ENCODE measurements at places on chromosomes 12 and 14.

GRCh38 chr14:71267007-71267513 lies 359.8 kb downstream of the PCNX1 start:
- no peak for DNase-seq

- DNase-seq, result no peak
Observed at GRCh38 chr14:85948153-85948552, 418.2 kb downstream of the FLRT2 start.

- DNase-seq, result no peak
Observed at GRCh38 chr12:42742716-42743115, 153.2 kb upstream of the PRICKLE1 start.

- peak; percentile 28 for DNase-seq
Observed at GRCh38 chr12:26334621-26335124, 139.3 kb downstream of the SSPN start.

DNA sequence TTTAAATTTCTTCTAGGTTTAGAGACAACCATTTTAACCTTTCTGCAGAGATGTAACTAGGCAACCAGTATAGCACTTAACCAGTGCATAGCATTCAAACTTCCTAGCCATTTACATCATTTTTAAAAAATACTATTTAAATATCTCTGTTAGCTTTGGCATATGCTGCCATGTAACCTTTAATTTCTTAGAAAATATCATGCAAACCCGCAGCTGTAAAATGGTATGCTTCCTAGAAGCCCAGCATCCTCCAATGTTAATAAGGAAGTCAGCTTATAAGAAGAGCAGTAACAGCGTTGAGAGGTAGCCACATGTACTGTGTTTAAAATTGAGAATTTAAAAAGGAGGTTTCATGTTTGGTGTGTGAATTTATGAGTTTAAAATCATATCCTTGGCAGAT lies 22.8 kb downstream of the GNG2 start:
- no peak for DNase-seq

DNA sequence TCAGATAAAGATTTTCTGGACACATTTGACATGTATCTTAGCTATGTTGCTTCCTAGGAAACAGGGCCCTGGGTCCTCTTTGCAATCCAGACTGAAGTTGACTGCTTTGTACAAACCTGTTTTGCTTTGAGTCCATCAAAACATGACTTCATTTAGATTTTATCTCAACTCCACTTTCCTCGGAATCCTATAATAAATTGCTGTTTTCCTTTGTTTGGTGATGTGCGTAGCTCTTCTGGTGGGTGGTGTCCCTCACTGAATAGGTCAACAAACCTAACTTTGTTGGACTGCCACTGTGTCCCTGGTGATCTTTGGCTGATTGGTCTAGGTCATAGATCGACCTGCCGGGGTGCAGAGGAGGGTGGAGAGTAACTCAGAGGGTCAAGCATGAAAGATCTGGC lies 735 bp upstream of the P2RX7 start:
- DNase-seq, result no peak

GRCh38 chr14:58825606-58826005 lies 187.8 kb downstream of the DACT1 start:
- DNase-seq, result no peak

- no peak for DNase-seq
Observed at GRCh38 chr12:66074561-66074960, 56.0 kb downstream of the LLPH start.

GRCh38 chr14:65373016-65373670 lies 39.4 kb upstream of the FUT8 start:
- DNase-seq, result no peak

GRCh38 chr14:71478542-71478941 lies 453.7 kb upstream of the RGS6 start:
- peak; percentile 14 for DNase-seq

DNA sequence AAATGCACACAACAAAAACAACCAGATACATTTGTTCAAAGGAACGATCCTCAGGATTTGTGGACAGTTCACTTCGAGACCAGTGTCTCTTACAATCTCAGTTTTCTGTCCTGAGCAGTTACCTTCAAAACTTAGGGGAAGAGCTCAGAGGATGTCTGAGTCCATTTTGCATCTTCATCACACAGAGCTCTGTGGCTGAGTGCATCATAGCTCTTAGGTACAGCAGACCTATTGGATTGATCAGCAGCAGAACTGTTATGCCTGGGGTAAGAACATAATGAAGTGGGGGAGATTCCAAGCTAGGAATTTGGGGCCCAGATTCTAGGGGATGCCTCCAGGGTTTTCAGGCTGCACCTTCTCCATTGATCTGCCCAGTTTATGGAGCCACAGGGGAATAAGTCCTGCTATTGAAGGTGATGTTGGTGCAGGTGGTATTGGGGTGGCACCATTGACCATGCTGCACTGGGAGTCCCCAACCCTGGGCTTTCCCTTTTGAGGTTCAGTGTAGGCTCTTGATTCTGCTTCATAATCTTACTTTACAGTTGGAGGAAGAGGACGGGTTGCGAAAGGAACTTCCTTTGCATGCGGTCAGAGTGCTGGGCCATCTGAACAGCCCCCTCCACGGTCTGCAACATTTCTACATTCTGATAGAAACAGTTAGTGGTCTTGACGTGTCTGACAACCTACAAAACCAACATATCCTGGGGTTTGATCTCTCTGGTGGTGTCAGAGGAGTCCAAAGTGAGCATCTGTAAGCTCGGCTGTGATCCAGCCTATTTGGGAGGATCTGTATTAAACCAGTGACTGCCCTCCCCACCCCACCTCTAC lies 112.8 kb downstream of the CHST11 start:
- peak; percentile 24 for DNase-seq

DNA sequence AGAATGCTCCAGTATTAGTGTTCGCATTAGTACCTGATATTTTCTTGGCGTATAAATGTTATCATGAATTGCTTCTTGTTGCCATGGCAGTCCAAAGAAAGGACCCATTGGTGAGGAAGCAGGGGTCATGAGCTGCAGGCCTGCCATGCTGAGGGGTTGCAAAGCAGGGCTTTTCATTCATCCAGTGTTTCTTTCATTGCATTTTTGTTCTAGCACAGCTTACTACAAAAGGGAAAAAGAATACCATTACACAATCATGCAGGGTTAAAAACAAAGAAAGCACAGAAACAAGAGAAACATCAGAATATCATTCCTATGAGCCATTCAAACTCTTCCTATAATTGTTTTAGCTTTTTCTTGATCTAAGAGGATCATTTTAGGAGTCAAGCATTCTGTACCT lies 24.0 kb downstream of the DICER1 start:
- DNase-seq, result no peak

GRCh38 chr12:69339999-69340398 lies 8.2 kb upstream of the LYZ start:
- no peak for DNase-seq

All from mucosa of gallbladder (tissue), 1 donor.